Stimulated activated CD8-positive, alpha-beta memory T cell treated with anti-CD3 and anti-CD28 coated beads, Interleukin-2, amount 100 ng/mL, for 1 hour (primary cell): ENCODE measurements at places on chromosomes 4 and X.

GRCh38 chr4:1994938-1995337 is 13.8 kb downstream of the NELFA start:
- no peak for DNase-seq

DNA sequence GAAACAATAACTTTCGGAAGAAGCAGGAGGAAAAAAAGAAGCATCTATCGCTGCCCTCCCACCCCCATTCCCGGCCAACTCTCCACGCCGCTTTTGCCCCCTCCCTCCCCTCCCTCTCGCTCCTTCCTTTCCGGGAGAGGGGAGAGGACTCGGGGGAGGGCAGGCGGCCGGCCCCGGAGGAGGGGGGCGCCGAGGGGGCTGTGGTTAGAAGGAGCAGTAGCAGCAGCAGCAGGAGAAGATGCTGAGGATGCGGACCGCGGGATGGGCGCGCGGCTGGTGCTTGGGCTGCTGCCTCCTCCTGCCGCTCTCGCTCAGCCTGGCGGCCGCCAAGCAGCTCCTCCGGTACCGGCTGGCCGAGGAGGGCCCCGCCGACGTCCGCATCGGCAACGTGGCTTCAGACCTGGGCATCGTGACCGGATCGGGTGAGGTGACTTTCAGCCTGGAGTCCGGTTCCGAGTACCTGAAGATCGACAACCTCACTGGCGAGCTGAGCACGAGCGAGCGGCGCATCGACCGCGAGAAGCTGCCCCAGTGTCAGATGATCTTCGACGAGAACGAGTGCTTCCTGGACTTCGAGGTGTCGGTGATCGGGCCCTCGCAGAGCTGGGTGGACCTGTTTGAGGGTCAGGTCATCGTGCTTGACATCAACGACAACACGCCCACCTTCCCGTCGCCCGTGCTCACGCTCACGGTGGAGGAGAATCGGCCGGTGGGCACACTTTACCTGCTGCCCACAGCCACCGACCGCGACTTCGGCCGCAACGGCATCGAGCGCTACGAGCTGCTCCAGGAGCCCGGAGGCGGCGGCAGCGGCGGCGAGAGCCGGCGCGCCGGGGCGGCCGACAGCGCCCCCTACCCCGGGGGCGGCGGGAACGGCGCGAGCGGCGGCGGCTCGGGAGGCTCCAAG is 1.3 kb downstream of the PCDH7 start:
- no peak for DNase-seq

DNA sequence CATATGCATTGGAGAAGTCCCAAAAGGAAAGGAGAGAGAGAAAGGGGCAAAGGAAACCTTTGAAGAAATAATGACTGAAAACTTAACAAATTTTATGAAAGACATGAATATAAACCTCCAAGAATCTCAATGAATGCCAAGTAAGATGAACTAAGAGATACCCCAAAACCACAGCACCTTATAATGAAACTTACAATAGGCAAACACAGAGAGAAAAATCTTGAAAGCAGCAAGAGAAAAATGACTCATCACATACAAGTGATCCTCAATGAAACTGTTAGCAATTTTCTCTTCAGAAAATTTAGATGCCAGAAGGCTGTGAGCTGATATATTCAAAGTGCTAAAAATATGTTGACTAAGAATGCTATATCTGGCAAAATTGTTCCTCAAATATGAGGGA is 10.1 kb downstream of the SMIM10L2A start:
- no peak for DNase-seq

GRCh38 chr4:165443276-165443675 is 64.5 kb downstream of the CPE start:
- DNase-seq, result no peak

DNA sequence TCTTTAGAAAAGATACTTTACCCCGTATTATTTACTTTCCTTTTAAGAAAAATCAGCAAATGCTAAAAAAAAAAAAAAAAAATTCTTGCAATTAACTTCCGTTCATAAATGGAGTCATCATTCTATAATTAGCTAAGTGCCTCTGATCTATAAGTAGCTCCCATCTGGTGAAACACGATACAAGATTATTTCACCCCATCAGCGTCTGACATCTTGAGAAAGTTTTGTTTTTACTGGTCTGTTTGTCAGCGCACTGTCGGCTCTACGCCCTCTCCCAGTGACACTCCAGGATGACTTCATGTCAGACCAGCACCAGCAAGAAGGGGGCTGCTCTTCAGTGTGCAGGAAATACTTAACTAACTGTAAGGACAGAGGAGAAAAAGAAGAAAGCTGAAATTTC is 108.3 kb downstream of the AFAP1 start:
- no peak for DNase-seq

DNA sequence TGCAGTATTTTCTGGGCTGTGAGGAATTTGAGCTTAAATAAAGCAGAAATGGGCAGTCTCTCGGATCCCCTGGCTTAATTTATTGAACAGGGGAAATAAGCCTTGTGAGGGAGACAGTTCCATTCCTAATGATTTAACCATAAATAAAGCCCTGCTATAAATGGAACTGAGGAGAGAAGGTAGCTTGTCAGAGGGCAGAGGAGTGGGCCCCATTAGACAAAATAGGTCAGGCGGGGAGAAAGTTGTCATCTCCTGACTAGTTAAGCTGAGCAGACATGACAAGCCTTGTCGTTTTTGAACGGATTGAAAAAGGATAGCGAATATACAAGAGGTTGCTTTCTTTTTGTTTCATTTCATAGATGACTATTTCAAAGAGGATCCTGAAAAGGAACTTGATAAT is 39.3 kb downstream of the SMPX start:
- DNase-seq, result no peak

DNA sequence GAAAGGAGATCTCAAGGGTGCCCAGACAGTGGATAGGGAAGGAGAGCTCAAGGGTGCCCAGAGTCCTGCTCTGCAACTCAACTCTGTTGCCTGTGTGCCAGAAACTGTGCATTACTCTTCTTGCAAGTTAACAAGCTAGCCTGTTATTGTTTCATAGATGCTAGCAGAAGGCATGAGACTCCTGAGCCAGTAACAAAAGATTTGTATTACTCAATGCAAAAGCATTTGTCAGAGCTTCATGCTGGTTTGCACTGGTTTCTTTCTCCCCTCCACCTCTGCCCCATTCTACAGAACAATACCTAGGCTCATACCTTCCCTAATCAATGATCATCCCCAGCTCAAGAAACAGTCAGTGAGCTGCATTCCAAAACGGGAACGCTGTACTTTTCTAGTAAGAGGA is 124.5 kb upstream of the NEIL3 start:
- no peak for DNase-seq

- DNase-seq, result no peak
These were observed 1688.0 kb downstream of the STIM2 start for GRCh38 chr4:28548594-28548993.

- DNase-seq, result no peak
These were observed 636.6 kb downstream of the FAT4 start for GRCh38 chr4:125951261-125951887.
